ENCODE measurements at places on chromosomes 5 and 9.
A peak's percentile ranks its signal among the peaks of the same experiment; 100 is the strongest.

DNA sequence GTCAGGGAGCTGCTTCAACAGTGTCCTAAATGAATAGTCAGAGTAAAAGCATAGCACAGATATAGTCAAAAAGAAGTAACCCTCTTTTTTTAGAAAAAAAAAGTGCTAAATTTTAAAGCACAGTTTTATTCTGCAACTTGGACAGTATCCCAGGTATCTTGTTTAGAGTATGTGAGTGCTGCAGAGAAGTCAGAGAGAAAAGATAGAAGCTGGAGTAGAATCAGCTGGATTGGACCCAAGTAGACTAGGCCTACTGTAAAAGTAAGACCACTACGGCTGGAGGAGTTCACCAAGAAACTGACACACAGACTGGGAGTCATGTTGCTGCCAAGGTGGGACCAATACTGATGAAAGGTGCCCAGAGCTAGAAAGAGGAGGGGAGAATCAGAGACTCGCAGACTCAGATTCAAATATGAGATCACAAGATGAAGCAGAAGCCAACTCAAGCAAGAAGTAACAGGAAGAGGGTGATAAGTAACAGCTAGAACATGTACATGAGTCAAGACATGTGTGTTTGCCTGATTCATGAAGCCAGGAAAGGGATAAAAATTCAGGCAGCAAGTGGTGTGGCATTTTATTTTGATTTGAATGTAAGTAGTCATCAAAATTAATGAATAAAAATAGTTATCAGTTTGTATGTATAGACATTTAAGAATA is 25.6 kb upstream of the TUSC1 start:
- no peak for DNase-seq

DNA sequence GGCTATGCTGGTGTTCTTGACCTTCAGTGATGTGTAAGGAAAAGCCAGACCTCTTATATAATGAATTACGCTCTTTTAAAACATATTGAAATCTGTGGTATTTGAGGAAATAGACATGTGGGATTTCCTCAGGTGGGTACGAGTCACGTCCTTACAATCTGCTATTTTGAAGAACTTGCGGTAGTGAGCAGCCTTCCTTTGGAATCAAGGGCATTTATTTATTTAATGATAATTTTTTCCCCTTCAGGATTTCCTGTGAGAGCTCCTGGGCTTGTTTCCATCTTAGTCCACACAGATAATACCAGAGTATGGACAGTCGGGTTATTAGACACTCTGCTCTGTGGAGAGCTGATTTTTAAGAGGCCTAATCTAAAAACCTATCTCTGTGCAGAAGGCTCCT is 167.9 kb downstream of the ARHGEF28 start:
- no peak for DNase-seq

GRCh38 chr5:15206133-15206532 is 293.8 kb upstream of the FBXL7 start:
- no peak for DNase-seq

DNA sequence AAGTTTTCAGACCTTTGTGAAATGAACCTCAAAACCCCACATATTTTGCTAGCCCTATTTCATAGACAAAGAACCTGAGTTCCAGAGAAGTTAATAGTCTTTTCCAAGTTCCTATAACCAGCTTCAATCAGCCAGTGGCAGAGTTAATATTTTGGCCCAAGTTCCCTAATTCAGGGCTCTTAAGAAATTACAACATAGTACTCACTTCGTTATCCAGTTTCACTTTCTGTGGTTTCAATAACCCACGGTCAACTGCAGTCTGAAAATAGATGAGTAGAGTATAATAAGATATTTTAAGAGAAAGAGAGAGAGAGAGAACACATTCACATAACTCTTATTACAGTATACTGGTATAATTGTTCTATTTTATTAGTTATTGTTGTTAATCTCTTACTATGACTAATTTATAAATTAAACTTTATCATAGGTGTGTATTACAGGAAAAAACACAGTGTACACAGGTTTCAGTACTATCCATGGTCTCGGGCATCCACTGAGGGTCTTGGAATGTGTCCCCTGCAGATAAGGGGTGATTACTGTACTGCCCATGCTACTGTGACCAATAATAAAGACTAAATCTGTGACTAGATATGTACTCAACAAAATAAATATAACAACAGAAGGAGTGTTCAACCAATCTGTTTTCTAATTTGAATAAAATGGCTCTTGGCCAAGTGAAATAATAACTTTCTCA is 9.3 kb upstream of the MYOT start:
- peak; percentile 8 for DNase-seq

DNA sequence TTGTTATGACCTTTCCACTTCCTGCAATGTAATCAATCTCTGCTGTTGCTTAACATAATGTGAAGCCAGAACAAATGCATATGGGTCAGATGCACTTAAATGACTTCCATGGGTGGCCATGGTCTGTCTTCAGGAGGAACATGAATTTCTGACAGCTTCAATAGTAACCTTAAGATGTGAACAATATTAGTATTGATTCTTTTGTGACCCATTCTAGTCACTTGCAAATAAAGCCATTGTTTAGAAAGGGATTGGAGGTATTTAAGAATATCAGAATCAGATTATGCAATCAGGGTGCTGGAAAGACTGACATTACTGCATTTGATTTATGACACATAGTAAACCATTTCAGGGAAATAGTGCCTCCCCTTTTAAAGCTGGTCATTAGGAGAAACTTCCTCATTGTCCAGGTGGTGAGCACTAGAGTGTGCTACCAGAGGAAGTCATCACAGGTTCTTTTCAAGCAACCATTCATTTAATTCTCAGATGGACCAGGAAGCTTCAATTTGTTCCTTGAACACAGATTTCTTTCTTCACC is 32.1 kb downstream of the GRIN3A start:
- DNase-seq, result no peak

- DNase-seq, result no peak
Measured at GRCh38 chr9:15144622-15145061, 162.4 kb downstream of the TTC39B start.

- no peak for DNase-seq
Measured at GRCh38 chr5:171573451-171574225, 154.2 kb downstream of the FGF18 start.

DNA sequence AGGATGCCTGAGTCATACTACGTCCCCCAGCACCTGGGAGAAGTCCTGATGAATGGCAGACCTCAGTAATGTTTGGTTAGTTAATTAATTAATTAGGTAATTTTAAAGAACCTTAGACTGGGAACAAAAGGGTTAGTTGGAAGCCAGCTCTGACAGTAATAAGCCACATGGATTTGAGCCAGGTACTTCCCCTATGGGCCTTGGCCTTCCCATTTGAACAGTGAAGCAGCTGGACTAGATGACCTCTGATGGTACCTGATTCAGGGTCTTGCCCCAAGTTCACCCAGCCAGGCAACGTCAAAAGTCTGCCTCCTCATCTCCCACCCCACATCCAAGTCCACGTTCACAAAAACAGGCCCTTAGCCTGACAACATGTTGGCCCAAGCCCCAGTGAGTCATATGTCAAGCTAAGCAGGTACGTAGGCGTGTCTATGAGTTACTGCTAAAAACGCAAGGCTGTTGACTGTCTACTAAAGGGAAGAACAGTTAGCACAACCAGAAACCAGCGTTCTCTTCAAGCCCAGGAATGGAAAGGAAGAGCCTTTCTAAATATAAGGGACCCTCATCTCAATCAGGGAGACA is 303.2 kb downstream of the ACTL7B start:
- no peak for DNase-seq

GRCh38 chr9:95081998-95082397 is 235.5 kb downstream of the FANCC start:
- no peak for DNase-seq

GRCh38 chr5:113162770-113163169 is 186.2 kb downstream of the DCP2 start:
- no peak for DNase-seq

DNA sequence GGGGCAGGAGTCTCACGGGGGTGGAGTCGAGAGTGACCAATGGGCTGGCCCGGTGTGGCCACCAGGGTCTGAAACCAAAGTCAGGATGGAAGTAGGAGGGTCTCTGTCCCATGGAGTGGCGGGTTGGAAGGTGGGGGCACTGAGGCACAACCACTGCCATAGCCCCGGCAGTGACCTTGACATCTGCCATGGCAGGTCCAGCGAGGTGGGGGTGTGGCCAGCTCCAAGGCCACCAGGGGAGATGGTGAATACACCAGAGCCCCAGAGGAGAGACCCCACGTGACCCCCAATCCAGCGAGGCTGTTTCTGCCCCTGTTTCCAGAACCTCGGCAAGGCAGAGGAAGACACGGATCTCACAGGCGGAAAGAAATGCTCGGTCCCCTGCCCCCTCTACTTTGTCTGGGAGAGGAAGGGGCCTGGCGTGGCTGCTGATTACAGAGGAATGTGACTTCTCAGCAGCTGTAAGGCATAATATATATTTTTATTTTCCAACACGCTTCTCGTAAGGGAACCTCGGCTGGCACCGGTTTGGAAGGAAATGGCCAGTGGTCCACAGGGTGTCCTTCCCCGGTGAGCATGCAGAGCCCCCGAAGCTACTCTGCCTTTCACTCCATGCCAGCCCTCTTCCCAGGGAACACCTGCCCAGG is 105.7 kb upstream of the SARDH start:
- no peak for DNase-seq

GRCh38 chr9:35431467-35431866 is 58.4 kb upstream of the RUSC2 start:
- no peak for DNase-seq

DNA sequence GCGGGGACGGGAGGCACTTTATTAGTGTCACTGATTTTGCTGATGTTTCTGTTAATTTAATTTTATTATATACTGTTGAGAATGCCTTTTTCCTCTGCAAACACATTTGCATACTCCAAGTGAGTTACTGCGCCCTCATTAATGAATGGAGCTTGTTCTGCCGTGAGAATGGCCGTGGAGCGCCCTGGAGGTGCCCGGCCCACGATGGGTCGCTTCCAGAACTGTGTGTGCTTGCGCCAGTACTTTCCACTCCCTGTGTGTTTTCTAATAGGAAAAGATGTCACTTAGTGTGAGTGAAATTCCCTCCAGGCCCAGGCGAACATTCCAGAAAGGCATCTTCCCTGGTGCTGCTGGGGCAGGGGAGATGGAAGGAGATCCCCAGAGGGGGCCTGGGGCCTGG is 30.1 kb downstream of the NDUFS6 start:
- DNase-seq, result no peak

DNA sequence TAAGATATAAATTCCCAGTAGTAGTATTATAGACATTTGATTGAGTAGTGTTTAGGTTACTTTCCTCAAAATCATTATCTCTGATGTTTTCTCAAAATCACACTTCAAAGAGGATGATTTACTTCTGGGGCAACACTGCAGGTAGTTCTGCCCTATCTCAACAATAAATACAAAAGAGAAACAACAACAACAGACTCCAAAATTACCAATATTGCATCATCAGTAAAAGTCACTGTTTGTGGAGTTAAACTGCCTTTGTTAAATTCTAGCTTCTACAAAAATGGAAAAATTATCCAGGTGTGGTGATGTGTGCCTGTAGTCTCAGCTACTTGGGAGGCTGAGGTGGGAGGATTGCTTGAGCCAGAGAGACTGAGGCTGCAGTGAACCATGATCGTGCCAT is 637.6 kb upstream of the ZNF608 start:
- no peak for DNase-seq

DNA sequence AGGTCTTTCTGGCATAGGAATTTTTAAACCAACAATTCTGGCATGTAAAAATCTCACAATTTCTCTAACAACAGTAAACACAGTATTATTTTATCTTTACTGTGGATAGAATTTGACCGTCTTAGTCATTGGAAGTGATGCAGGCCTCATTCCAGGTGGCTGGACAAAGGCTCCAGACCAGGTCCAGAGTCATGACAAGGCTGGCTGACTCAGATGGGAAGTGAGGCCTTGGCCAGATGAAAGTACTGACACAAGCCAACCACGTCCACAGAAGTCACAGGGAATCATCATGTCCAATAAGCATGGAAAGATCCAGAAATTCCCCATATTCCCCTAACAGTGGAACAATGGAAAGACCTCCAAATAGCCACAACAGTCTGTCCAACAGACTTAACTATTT is 12.4 kb downstream of the SPOCK1 start:
- peak; percentile 54 for DNase-seq

- no peak for DNase-seq
Measured at GRCh38 chr5:86760661-86761060, 142.9 kb downstream of the COX7C start.

DNA sequence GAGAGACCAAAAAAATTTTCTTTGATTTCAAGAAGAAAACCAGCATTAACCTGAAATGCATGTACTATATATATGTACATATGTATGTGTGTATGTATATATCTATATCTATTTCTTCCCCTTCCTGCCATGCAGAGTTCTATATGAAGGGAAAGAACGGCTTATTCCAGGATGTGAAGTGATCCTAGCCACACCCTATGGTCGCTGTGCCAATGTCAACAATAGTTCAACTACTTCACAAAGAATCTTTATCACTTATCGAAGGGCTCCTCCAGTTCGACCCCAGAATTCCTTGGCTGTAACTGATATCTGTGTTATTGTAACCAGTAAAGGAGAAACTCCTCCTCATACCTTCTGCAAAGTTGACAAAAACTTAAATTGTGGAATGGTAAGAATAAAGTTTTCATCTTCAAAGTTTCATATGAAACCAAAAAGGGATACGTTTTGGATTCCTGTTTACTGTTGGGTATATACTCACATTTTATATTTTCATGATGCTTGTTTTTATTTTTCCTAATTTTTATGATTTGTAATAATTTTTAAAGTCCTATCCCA is 56.2 kb downstream of the DENND4C start:
- DNase-seq, result no peak

- peak; percentile 15 for DNase-seq
Measured at GRCh38 chr5:43702815-43703214, 99.8 kb downstream of the NNT start.

DNA sequence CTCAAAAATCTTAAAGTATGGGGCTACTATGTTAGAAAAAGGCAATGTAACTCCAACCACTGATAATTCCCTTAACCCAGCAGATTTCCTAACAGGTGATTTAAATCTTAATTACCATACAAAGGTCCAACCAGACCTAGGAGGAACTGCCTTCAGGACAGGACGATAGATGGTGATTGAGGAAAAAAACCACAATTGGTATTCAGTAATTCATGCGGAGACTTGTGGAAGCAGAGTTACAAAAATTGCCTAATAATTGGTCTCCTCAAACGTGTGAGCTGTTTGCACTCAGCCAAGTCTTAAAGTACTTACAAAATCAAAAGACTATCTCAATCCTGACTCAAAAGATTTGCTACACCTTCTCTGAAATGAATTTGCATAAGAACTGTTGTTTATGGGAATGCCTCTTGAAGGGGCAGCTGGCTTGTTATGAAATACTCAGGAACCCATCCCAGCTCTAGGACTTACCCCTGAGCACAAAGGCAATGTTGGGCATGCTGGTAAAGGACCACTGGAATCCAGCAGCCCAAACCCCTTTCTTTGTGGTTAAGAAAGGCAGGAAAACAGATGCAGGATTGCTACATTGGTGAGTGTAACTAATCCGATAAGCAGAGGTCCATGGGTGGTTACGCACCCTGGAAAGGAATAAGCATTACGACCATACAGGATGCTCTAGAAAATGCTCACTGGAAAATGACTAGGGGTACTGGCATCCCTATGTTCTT is 26.7 kb upstream of the EPB41L4A start:
- no peak for DNase-seq

- DNase-seq, result no peak
Measured at GRCh38 chr5:134003064-134003816, 1.5 kb downstream of the VDAC1 start.

- DNase-seq, result no peak
Measured at GRCh38 chr9:110114859-110115201, 93.1 kb downstream of the C9orf152 start.

All from astrocyte of the cerebellum (primary cell).